Endothelial cell of umbilical vein (primary cell): ENCODE measurements at places on chromosomes 3 and 15. TPM values are rescaled to one million over a fixed set of nuclear protein-coding genes. Genes with fewer than 3 reads are reported as not detected.
A peak's percentile ranks its signal among the peaks of the same experiment; 100 is the strongest.

- H3K27ac ChIP-seq, result no peak overlapping the region
- peaks cover 2% of the 10 kb centered on the region for H3K36me3 ChIP-seq
- DNase-seq, result no peak
- H3K4me1 ChIP-seq, result peaks cover 2% of the 10 kb centered on the region
Measured at GRCh38 chr3:196927571-196928453, 14.5 kb downstream of the NCBP2 start.

DNA sequence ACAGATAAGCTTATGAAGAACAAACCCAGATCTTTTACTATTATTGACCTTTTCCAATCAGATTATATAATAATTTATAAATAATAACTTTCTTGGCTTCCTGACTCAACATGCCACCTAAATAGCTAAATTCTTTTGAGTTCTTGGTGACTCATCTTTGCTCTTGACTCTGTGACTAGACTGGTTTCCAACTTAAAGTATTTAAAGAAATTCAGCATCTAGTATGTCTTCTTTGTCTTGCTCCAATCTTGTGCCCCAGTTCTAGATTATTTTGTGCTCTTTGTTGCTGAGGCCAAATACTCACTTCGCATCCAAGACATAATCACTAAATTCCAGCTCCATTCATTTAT, 483.2 kb upstream of the TBL1XR1 start:
- H3K4me3 ChIP-seq, result no peak overlapping the region
- peak overlapping the region; percentile 72 for H3K27ac ChIP-seq
- H3K36me3 ChIP-seq, result no peaks in the 10 kb centered on the region
- H3K4me1 ChIP-seq, result peaks cover 45% of the 10 kb centered on the region

Gene CACNA1D
- total RNA-seq, result not detected in 2 replicates

GRCh38 chr3:18127174-18127858, 297.8 kb downstream of the SATB1 start:
- no peaks in the 10 kb centered on the region for H3K36me3 ChIP-seq
- no peak for DNase-seq
- H3K4me3 ChIP-seq, result no peak overlapping the region
- no peak overlapping the region for H3K27ac ChIP-seq
- no peaks in the 10 kb centered on the region for H3K4me1 ChIP-seq

DNA sequence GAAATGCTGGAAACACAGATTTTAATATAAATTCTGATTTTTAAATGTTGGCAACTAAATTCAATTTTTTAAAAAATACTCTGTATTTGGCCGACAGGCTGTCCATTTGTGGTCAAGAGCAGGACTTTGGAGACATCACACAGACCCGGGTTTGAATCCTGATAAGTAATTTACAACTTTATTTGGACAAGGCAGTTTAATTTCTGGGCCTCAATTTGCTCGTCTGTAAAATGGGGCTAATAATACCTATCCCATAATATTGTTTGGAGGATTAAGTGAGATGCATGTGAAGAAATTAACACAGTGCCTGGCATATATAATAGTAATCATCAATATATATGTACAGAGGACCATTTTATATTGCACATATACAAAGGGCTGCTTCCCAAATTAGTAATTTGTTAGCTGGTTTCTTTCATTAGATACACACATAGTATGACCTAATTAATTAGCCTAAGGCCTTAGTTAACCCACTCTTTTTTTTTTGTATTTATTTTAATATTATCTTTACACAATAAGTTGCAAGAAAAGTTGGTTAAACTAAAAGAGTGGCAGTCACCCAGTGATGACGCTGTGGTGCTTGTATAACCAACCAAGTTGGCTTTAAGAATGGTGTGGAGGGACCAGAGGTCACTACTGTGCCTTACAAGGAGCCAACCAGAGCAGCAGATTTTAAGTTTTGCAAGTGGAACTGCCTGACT, 665 bp downstream of the PIGB start:
- peak overlapping the region; percentile 74 for H3K27ac ChIP-seq
- H3K27me3 ChIP-seq, result no peaks in the 10 kb centered on the region
- DNase-seq, result no peak
- H3K4me1 ChIP-seq, result peaks cover 9% of the 10 kb centered on the region

- peaks cover 28% of the 10 kb centered on the region for H3K4me1 ChIP-seq
- DNase-seq, result no peak
- H3K36me3 ChIP-seq, result peaks cover 21% of the 10 kb centered on the region
- no peak overlapping the region for H3K27ac ChIP-seq
- H3K27me3 ChIP-seq, result no peaks in the 10 kb centered on the region
Measured at GRCh38 chr15:92886042-92886537, 14.0 kb upstream of the CHD2 start.

Gene SLC6A1
- total RNA-seq, result not detected in 2 replicates

Gene CADPS
- total RNA-seq, result not detected in 2 replicates

DNA sequence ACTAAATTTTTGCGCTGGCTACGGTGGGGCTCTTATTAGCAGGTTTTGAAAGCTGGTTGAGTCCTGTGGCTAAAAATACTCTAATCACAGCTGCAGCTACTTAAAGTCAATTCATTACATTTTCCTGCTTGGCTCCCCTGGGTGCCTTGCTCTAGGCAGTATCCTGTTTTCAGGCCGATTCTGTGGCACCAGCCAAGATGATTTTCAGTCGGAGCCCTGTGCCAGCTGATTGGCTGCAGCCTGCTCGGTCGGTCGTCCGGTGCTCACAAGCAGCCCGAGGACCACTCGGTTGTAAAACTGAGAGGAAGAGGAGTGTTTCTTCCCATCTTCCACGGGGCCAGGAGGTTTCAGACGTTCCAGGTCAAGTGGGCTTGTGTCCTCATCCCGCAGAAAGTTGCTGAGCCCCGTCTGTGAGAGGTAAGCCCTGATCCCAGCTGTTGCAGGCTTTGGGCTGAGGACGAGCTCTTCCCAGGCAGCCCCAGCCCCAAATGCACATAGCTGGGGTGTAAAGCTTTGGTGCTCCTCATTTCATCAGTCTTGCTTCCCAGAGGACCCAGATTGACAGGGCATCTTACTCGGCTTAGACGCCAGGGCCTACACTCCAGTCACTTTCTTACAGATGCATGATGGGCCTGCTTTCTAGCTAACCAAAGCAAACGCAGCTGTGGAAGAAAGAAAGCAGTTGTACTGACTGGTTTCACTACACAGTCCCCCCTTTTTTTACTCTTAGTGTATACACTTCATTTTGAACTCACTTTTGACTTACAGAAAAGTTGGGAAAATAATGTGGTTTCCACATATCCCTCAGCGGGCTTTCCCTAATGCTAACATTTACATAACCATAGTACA, 15.9 kb downstream of the LYSMD4 start:
- DNase-seq, result no peak
- H3K4me1 ChIP-seq, result no peaks in the 10 kb centered on the region
- peaks cover 4% of the 10 kb centered on the region for H3K36me3 ChIP-seq
- no peak overlapping the region for H3K27ac ChIP-seq

Gene MYO5A
- total RNA-seq, result 87.9 and 91.9 TPM in 2 replicates

- H3K36me3 ChIP-seq, result no peaks in the 10 kb centered on the region
- DNase-seq, result no peak
- no peak overlapping the region for H3K27ac ChIP-seq
- H3K27me3 ChIP-seq, result no peaks in the 10 kb centered on the region
- no peaks in the 10 kb centered on the region for H3K4me1 ChIP-seq
- H3K4me3 ChIP-seq, result no peak overlapping the region
Measured at GRCh38 chr3:186375443-186375842, 13.4 kb upstream of the DGKG start.

Gene TMCO5A
- total RNA-seq, result not detected in 2 replicates

Gene ABI3BP
- total RNA-seq, result 55.9 and 78.1 TPM in 2 replicates

DNA sequence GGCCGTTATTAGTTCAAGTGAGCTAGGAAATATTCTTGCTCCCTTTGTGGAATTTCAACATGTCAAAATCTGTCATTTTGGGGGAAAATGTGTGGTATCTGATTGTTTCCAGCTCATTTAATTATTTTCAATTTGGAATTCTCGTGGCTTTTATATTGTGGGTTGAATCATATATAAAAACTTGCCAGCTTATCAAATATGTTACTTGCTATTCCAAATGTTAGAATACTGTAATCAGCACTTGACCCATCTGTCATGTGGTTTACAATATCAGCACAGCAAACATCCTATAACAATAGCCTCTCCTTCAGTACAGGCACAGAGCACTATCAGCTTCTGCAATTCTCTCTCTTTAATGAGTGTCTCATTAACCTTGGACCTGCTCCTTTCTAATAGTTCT, 130.2 kb upstream of the FEZF2 start:
- H3K4me1 ChIP-seq, result no peaks in the 10 kb centered on the region
- no peak overlapping the region for H3K27ac ChIP-seq
- no peaks in the 10 kb centered on the region for H3K36me3 ChIP-seq
- no peaks in the 10 kb centered on the region for H3K27me3 ChIP-seq
- H3K4me3 ChIP-seq, result no peak overlapping the region

DNA sequence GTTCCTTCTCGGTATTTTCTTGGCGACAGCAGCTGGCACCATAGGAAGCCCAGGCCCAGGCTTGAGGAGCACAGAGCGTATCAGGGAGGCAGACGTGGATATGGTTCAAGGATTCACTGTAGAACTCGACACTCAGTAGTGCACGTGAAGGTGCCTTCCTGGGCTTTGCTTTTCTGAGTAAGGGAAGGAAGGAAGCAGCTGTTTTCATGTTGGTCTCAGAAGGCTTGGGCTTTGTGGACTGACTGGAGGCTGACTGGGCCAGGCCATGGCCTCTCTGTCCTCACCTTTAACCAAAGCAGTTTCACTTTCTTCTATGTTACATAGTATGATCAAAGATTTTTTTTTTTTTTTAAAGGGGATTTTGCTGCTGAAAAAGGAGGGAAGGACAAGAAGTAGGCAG, 6.9 kb upstream of the GHRL start:
- no peak overlapping the region for H3K4me3 ChIP-seq
- no peak overlapping the region for H3K27ac ChIP-seq
- no peak for DNase-seq
- H3K4me1 ChIP-seq, result peaks cover 3% of the 10 kb centered on the region
- H3K36me3 ChIP-seq, result peaks cover 25% of the 10 kb centered on the region
- H3K27me3 ChIP-seq, result no peaks in the 10 kb centered on the region

Gene NR1D2
- total RNA-seq, result 14.6 and 15.7 TPM in 2 replicates

- H3K27me3 ChIP-seq, result no peaks in the 10 kb centered on the region
- no peaks in the 10 kb centered on the region for H3K4me1 ChIP-seq
- no peak for DNase-seq
Measured at GRCh38 chr15:25620466-25620865, 181.6 kb upstream of the UBE3A start.

Gene NDN
- total RNA-seq, result 19.0 and 19.2 TPM in 2 replicates

GRCh38 chr3:10775828-10776227, 40.2 kb upstream of the SLC6A11 start:
- no peak overlapping the region for H3K4me3 ChIP-seq
- no peaks in the 10 kb centered on the region for H3K36me3 ChIP-seq
- H3K27ac ChIP-seq, result no peak overlapping the region
- H3K4me1 ChIP-seq, result no peaks in the 10 kb centered on the region
- H3K27me3 ChIP-seq, result no peaks in the 10 kb centered on the region
- DNase-seq, result no peak

- no peak overlapping the region for H3K27ac ChIP-seq
- H3K27me3 ChIP-seq, result no peaks in the 10 kb centered on the region
- no peaks in the 10 kb centered on the region for H3K4me1 ChIP-seq
- no peaks in the 10 kb centered on the region for H3K36me3 ChIP-seq
Measured at GRCh38 chr3:172211123-172211522, 171.7 kb downstream of the FNDC3B start.

DNA sequence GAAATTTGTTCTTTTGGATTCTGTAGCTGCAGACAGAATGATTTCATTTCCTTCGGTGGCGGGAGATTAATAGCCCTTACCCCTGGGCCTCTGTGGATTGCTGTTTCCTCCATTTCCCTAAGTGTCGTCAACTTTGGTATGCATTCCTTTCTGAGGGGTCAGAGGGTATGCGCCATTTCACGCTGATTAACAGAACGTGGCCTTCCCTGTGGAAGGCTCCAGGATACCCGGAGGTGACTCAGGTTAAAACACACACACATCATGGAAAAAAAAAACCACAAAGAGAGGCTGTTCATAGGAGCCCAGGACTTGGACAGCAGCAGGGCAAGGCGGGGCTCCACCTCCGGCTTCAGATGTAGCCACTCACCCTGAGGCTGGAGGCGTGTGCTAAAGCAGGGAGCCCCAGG, 51.9 kb downstream of the EPHB1 start:
- peak overlapping the region; percentile 56 for H3K27ac ChIP-seq
- peak; percentile 97 for DNase-seq
- no peak overlapping the region for H3K4me3 ChIP-seq
- peaks cover 18% of the 10 kb centered on the region for H3K4me1 ChIP-seq

DNA sequence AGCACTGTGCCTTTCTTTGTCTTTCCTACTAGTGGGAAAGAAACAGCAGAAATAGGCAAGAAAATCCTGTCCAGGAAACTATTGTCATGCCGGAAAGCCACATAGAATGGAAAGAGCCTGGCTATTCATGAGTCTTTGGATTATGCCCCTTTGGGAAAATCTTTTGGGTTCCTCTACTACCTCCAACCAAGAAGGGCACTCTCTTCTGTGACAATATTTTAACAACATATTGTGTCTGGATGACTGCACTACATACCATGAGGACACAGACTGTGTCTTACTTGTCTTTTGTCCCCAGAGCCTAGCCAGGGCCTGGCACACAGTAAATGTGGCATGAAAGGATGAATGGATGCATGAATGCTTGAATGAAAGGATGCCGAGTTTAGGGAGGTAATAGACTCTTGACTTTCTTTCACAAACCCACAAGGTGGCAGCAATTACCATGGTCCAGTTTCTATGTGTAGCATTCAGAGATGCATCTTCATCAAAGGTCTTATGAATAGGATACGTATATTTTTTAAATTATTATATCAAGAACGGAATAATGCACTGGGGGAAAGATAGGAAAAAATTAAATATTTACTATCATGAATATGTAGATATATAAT, 30.3 kb downstream of the ARL14 start:
- H3K36me3 ChIP-seq, result no peaks in the 10 kb centered on the region
- peaks cover 2% of the 10 kb centered on the region for H3K27me3 ChIP-seq
- H3K27ac ChIP-seq, result no peak overlapping the region
- DNase-seq, result peak; percentile 43

- H3K4me3 ChIP-seq, result no peak overlapping the region
- H3K4me1 ChIP-seq, result peaks cover 11% of the 10 kb centered on the region
- H3K36me3 ChIP-seq, result no peaks in the 10 kb centered on the region
- peaks cover 66% of the 10 kb centered on the region for H3K27me3 ChIP-seq
- no peak overlapping the region for H3K27ac ChIP-seq
Measured at GRCh38 chr15:37107071-37107743, 6.9 kb upstream of the MEIS2 start.

DNA sequence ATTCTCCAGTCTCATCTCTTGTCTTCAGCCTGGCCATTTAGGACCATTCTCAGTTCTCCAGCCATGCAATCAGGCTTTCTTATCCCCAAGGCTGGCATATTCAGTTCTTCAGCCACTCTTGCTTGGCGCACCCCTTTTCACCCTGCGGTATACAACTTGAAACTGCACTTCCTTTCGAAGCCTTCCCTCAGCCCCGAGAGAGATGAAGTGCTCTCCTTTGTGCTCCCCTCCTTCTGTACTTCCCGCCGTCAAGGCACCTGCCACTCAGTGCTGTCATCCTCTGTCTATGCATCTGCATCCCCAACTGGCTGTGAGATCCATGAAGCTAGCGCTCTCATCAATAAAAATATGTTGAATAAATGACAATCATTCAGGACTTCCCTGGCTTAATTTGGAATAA, 45.7 kb downstream of the MORC1 start:
- no peaks in the 10 kb centered on the region for H3K4me1 ChIP-seq
- DNase-seq, result no peak
